NCI-H526 treated with DMSO at 0.1 percent for 48 hours (cell line): ENCODE measurements at places on chromosomes 3 and 15.
A peak's percentile ranks its signal among the peaks of the same experiment; 100 is the strongest.

DNA sequence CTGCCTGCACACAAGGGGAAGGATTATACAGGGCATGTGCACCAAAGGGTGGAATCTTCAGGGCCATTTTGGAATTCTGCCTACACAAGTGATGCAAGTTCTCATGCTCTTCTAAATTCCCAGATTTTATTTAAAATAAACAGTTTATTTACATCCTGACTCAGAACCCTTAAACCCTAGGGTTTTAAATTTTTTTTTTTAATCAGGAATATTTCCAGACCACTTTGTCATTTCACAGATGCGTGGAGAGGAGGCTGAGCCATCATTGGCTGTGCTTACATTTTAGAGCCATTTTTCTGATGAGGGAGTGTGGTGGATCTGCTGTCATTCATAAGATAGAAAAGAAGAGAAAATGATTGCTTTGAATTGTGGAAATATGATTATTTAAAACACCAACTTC lies 65.2 kb upstream of the MNS1 start:
- no peak for DNase-seq

GRCh38 chr3:45612918-45613602 lies 18.5 kb downstream of the LIMD1 start:
- DNase-seq, result peak; percentile 96

- no peak for DNase-seq
Observed at GRCh38 chr3:122923611-122924010, 104.0 kb downstream of the SEMA5B start.

DNA sequence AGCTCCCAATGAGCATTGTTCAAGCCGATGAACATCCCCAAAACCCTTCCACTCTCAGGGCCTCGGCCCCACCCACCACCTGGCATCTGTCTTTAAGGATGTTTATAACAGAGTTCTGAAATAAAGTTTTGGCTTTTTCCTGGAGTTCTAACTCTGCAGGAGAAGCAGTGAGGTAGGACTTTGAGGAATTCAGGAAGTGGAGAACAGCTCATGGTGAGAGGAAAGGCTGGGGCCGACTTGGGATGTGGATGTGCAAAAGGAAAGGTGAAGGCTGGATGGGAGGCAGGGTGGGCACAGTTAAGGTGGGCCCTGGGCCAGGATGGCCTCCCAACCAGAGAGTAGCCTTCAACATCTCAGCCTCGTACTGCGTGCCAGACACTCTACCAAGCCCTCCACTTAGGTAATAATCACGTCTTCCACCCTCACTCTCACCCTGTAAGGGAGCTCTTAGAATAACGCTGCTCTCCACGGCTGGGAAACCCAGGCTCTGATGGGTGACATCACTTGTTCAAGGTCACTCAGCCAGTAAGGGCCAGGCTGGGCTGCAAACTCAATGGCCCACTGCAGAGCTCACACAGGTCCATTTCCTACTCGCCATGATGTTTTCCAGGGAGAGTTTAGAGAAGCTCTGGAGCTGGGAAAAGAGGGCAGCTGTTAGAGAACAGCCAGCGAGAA lies 28.5 kb downstream of the LIPC start:
- DNase-seq, result no peak

DNA sequence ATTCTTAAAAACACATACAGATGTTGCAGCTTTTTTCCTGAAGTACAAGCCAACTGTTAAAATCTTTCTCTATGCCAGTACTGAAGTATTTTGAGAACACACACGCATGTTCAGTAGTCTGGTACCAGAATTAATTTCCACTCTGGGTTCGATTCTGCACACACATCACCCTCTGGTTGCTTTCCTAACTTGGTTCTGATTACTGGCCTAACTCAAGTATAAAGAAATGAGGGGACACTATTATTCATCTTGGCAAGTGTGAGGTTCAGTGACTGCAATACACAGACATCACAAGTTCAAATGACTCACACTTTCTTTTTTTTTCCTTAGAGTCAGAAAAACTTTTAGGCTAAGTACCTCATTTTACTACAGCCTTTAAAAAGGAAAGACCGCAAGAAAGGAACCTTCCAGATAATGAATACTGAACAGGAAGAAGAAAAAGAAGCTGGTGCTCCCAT lies 37.4 kb upstream of the LDHAL6B start:
- DNase-seq, result no peak

DNA sequence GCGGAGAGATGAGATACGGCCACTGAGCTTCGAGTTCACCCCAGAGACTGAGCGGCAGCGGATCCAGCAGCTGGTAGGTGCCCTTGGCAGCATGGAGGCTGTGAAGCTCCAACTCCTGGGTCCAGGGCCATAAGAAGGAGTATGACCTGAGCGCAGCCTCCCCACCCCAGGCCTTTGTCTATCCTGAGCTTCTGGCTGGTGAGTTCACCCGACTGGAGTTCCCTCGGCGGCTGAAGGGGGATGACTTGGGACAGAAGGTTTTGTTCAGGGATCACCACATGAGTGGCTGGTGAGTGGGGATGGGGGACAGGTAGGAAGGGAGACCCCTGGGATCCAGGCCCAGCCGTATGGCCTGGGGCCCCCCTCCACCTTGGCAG lies 2.6 kb downstream of the PPM1M start:
- DNase-seq, result no peak

DNA sequence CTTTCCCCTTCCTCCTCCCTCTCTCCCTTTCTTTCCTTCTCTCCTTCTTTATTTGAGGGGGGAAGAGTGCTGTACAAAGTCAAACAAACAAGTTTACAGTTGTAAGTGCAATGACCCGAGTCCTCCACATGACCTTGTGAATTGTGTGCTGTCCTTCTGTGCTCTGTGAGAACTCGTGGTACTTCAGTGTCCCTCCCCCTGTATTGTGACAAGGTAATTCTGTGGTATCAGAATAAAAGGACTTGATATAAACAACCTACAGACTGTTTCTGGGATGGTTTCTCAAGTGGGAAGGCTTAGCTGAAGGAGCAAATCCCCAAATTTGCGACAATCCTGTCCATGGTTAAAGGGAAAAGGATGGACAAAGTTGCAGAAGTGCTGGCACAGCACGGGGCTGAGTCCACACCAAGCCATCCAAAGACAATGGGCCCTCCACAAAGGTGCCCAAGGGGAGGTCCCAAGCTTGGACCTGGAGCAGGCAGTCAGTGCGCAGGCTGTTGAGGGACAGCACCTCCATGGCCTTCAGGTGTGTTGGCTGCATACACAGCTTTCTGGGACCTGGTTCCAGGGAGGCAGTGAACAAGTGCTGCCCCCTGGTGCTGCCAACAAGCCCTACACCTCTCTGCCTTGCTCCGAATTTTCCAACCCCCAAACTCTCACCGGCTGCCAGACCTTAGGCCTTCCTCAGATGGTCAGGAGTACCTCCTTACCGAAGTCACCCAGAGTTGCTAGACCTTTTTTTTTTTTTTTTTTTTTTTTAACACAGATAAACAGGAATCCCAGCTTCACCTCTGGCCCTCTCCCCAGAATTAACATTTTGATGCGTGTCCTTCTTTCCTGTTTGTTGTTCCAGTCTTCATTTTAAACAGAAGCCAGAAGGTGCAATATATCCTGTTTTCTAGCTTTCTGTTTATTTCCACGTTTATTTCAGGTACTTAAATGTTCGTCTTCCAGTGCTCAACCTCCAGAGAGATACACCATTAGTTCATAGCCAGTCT lies 2.6 kb upstream of the APEH start:
- no peak for DNase-seq

DNA sequence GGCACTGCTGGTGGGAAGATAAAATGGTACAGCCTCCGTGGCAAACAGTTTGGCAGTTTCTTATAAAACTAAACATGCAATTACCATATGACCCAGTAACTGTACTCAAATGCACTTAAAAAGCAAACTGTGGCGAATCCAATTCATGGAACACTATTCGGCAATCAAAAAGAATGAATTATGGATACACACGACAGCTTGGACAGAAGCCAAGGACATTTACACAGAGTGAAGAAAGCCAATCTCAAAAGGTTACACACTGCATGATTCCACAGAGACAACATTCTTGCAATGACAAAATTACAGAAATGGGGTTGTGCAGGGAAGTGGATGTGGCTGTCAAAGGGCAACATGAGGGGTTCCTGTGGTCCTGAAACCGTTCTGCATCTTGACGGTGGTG lies 122.1 kb upstream of the IQSEC1 start:
- no peak for DNase-seq
